ENCODE measurements at places on chromosomes 12 and 14.

DNA sequence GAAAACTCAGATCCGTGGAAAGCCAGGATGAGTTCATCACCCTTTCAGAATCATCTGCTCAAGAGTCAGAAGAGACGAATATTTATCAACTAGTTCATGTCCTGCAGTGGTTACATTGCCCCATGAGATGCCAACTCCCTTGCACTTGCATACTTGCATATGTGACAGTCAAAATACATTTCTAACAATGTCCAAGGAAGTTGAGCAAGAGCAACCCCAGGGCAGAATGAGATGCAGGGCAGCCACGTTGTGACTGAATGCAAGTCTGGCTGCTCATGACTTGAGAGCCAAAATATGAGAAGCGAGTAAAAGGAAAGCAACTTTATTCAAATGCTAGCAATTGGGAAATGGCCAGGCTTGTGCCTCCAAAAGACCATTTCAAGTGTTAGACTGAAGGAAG, 23.6 kb upstream of the UTP20 start:
- no peak for DNase-seq

DNA sequence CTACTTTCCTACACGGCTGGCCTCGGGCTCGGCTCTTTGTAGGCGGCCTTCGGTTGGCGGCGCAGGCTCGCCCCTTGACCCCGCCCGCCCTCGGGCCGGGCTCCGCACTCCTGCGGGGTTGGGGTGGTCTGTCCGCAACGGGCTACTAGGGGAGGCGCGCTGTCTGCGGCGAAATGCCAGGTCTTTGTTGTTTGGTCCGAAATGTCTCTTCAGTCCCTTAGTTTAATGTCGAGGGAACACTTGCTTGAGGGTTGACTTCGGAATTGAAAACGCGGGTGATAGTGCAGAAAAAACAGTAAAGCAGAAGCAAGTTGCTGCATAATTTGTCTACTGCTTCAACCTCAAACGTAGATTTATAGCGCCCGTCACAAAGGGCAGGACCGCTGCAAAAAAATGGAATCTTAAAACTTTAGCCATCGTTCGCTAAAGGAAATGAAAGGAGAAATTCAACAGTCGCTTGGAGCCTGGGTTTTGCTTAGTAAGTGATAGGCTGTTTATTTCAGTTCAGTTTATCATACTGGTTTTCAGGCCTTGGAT, 390 bp downstream of the JKAMP start:
- DNase-seq = no peak

GRCh38 chr12:101939856-101940265, 62.5 kb downstream of the DRAM1 start:
- DNase-seq = peak; percentile 71

- DNase-seq = peak; percentile 4
Observed at GRCh38 chr12:117284140-117284539, 77.3 kb downstream of the NOS1 start.
